ENCODE measurements at places on chromosomes 2 and 18.

DNA sequence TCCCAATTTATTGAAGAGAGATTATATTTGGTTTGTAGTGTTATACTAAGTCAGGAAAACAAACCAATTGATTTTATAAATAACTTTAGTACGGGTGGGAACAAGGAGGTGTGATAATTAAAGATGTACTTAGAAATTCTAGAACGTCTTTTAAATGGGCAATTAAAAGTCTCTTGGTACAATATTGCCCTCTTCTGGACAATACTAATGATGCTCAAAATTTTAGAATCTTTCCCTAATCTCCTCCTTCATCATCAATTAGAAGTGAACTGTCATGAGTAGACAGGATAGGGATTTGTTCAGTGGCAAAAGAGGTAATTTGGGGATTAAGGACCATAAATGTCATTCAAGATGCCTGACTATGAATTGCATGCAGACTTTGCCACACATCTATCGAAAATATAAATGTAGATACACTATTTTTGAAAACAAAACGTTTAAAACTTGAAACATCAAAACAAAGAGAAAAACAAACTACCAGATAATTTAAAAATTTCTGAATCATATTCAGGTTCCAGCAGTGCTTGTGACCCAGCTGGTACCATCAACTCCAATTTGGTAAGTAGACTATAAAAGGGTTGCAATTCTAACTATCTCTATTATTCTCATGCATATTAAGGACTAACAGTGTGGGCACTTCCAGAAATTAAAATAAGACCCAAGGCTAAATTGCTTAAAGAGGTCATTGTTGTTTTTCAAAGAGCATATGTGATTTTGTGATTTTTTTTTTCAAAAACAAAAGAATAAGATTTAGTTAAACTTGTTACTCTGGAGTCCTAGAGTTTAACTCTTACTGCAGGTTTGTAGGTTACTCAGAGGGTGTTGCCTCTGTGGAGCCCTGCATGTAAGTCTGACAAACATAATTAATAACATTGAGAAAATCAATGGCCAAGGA lies 123.5 kb downstream of the LAMA3 start:
- DNase-seq = no peak

DNA sequence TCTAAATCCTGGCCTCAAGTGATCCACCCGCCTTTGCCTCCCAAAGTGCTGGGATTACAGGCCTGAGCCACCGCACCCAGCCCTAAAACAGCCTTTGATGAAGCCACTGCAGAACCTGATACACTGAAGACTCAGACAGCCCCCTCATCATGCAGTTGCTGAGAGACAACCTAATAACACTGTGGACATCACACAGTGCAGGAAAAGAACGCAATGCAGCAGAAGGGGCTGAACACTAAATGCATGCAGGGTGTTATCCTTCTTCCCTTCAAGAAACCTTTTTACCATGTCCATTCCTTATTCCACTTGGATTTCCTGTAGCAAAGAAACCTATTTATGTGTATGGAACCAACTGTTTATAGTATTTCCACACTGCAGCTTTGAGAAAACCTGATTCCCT lies 35.7 kb downstream of the MGAT4A start:
- no peak for DNase-seq

GRCh38 chr18:35343488-35343935 lies 708 bp downstream of the ZNF24 start:
- DNase-seq = no peak

- no peak for DNase-seq
Measured at GRCh38 chr18:12963069-12963468, 15.3 kb downstream of the SEH1L start.

- no peak for DNase-seq
Measured at GRCh38 chr2:170770008-170770605, at the start of gene ERICH2. TSS of gene ERICH2 (plus strand) at chr2:170770378. CDS start at chr2:170770682, 304 bp downstream.

- no peak for DNase-seq
Measured at GRCh38 chr18:53994016-53994415, 230.5 kb downstream of the MBD2 start.

Measured in activated T-helper 1 cell treated with Interleukin-2 at 50 U/mL for 16 hours (primary cell).